Central memory CD8-positive, alpha-beta T cell (primary cell): ENCODE measurements at places on chromosomes 1 and 21.

- no peak for DNase-seq
Measured at GRCh38 chr21:45892156-45892915, 89.2 kb upstream of the COL6A1 start.

GRCh38 chr1:37656881-37657280 lies 22.2 kb upstream of the RSPO1 start:
- DNase-seq, result no peak

DNA sequence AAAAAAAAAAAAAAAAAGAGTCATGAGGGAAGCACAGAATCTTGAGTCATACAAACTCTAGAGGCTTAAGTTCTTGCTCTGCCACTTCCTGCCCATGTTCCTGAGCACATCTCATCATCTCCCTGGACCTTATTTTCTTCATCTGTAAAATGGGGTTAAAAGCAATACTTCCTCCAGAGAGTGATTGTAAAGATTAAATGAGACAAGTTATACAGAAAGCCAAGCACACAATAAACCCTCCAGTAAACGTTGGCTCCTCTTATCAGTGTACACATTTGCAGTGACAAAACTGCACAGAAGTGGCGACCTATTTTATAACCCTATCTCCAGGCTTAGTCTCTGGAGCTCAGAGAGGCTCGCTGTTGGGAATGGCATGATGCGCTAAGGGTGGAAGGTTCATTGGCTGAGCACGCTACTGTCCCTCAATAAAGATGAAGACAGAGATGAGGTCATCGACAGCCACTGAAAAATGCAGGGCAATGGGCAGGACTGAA lies 82.1 kb downstream of the RRAGC start:
- DNase-seq, result no peak

- DNase-seq, result no peak
Measured at GRCh38 chr1:6392809-6393399, 663 bp downstream of the ACOT7 start.

DNA sequence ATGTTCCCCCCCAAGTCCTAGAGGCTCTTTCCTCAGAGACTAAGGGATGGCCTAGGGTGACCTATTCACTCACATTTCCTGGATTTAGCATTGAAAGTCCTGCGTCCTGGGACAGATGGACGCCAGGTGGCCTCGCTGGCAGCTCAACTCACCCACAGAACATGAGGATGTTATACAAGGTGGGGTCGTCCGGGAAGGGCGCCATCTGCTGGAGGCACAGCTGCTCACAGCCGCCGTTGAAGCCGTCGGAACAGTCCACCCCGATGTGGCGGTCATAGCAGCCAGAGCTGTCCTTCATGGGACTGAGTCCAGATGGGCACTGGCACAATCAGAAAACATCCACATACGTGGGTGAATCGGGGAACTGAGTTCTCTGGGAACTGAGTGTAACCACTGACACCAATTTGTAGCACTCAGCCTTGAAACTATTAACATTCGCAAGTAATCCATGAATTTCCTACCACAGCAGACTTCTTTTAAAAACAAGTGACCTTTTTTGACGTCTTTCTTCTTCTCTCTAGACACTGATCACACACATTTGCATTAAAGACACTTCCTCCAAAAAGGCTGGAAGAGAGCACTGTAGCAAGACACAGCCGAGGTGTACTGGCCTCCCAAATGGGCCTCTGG lies 215.4 kb downstream of the ASTN1 start:
- DNase-seq, result no peak

DNA sequence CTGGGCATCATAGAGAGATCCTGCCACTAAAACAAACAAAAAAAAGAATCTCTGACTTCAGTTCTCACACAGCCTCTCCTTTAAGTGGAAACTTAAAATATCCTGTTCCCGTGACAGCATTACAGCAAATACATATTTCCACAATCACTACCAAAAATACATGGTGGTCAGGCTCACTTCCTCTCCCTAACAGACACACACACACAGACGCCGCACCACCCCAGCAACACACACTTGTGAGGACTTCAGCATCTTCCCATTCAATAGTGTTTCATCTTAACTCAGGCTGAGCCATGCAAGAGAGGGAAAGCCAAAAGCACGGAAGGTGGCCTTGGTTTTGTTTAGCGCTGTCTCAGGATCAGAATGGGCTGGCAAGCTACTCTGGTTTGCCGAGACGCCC lies 21.9 kb downstream of the KIAA1614 start:
- DNase-seq, result no peak

GRCh38 chr21:42699196-42699595 lies 45.8 kb downstream of the PDE9A start:
- no peak for DNase-seq

- DNase-seq, result no peak
Measured at GRCh38 chr1:241836941-241837340, 11.1 kb upstream of the EXO1 start.

- no peak for DNase-seq
Measured at GRCh38 chr1:184020855-184021254, 16.7 kb downstream of the COLGALT2 start.

DNA sequence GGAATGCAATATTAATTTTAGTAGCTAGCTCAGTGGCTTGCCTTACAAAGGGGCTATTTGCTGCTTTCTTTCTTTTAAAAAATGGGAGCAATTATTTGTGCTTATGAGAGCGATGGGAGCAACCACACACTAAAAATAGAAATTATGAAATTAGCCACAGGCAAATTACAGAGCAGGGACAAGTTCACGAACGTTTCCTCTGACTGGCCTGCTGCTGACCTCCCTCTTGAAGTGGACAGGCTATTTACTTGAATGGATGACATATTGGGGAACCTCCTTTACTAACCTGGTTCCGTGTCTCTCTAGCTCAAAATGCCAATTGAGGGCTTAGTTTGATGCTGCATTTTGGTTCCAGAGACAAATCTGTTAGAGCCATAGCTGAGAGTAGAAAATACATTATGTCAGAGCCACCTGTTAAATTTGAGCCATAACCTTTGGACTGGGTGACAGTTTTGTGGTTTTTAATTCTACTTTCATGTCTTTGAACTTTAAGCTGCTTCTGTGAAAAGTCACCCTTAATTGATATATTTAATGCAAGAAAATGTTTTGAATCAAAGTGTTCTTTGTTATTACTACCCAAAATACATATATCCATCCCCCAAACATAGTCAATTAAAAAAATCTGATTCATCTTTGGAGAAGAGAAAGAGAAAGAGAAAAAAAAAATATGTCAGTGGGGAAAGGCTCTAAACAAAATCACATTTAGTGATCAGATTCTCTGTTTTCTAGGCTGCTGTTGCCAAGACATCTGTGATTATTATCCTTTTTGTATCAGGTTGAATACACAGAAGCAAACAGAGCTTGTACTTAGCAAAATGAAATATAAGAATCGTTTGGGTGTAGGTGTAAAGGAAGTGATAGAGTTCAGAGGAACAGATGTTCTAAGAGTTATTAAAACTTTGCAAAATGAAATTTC lies 351.9 kb downstream of the ADGRL2 start:
- no peak for DNase-seq

- DNase-seq, result no peak
Measured at GRCh38 chr1:3978990-3979325, 78.9 kb upstream of the C1orf174 start.

- DNase-seq, result no peak
Measured at GRCh38 chr1:81412954-81413353, 387.8 kb upstream of the ADGRL2 start.

- DNase-seq, result no peak
Measured at GRCh38 chr1:154657556-154657955, 49.6 kb upstream of the ADAR start.

DNA sequence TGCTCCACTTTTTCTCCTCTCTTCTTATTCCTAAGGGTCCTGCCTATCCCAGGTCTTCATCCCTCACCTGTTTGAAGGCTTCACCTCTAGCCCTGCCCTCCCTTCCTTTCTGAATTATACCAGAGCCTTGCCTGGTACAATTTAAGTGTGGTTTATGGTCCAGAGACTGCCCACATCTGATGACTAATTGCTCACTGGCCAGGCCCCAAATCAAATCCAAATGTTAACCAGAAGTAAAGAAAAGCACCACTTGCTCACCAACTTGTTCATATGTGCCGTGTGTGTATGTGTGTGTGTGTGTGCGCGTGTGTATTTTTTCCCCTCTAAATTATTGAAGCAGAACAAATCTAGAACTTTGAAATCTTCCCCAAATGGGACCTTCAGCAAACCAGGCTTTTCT lies 26.4 kb downstream of the MYOM3 start:
- no peak for DNase-seq

DNA sequence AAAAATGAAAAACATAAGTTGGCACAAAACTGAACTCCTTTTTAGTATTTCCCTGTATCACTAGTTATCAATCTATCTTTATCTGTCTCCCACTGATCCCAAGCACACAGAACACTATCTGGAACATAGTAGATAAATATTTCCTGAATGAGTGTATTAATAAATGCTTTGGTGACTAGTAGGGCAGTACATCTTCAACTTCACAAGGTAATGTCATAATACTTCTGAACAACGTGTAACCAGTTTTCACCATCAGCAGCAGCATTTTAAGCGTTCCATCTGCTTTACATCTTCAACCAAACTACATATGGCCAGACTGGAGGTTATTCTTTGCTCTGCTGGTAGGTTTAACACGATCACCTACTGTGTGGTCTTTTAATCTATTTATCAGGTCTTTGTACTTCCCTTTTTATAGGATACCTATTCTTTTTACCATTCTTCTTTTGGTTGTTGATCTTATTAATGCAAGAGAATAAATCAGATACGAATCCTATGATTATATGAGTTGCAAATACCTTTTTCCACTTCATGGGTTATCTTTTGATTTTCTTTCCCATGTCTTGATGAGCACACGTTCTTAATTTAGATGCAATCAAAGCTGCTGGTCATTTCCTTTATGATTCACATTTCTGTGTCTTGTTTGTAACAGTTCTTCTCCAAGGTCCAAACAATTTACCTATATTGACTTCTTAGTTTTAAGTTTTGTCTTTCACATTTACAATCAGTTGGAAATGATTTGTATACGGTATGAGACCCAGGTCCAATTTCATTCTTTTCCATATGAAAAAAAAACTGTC lies 16.3 kb downstream of the GPBP1L1 start:
- DNase-seq, result no peak

DNA sequence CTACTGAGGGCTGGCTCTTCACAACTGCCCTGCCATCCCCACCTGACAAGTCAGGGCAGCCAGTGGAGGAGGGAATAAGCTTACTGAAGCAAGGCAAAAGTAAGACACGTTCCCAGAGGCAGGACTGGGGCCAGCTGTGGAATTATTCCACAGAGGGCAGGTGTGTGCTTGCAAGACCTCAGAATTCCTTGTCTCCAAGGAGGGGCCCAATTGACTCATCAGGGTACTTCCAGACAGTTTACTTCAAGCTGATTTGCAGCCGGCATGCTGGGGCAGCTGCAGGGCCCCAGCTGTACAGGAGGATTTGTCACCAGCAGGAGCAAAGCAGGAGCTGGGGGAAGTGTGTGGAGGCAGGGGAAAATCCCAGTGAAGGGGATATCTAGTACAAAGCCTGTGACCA lies 167.5 kb upstream of the CAMK1G start:
- DNase-seq, result no peak

- no peak for DNase-seq
Measured at GRCh38 chr1:171909711-171910110, 68.4 kb downstream of the DNM3 start.

- DNase-seq, result no peak
Measured at GRCh38 chr1:3053366-3053980, 15.5 kb upstream of the PRDM16 start.

DNA sequence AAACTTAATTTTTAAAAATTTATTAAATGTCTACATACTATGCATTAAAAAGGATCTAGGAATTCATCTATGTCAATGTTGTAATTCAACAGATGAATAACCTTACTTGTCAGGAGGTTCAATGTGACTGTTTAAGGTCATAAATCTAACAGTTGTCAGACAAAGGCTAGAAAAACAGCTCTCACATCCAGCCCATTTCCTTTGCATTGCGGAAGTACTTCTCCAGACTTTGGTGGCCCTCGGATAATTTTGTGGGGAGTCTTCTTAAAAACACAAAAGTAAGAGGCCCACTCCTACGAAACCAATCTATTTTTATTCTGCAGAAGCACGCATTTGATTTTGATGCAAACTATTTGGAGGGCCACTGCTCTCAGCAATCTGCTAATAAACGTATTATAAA lies 122.6 kb upstream of the CHRM3 start:
- no peak for DNase-seq

DNA sequence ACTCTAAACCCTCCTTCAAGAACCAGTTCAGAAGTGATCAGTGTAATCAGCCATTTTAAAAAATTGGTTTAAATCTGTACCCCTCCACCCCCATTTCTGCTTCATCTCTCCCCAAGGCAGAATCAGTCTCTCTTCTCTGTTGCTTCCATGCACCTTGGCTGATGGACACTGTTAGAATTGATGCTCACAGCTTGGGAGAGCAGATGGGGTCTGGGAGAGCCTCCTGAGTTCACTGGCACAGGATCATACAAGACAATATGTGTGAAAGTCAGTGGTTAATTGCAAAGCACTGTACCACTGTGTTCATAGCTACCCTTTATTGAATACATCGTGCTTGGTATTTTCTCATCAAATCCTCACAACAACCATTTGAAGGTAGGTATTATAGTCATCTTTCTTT lies 140.9 kb downstream of the ROR1 start:
- no peak for DNase-seq

DNA sequence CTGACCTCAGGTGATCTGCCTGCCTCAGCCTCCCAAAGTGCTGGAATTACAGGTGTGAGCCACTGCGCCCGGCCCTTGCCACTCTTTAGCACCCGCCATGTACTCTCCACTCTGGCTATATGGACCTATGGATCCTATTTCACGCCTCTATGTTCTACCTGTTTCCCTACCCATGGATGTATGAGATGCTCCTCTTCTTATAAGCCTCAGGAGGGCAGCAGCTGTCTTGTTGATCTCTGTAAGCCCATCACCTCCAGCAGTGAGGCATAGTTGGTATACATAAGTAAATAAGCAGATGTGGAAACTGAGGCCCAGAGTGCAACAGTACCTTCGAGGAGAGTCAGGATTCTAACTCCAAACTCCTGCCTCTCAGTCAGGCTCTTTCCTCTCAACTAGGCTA lies 24.7 kb upstream of the ARTN start:
- DNase-seq, result no peak

DNA sequence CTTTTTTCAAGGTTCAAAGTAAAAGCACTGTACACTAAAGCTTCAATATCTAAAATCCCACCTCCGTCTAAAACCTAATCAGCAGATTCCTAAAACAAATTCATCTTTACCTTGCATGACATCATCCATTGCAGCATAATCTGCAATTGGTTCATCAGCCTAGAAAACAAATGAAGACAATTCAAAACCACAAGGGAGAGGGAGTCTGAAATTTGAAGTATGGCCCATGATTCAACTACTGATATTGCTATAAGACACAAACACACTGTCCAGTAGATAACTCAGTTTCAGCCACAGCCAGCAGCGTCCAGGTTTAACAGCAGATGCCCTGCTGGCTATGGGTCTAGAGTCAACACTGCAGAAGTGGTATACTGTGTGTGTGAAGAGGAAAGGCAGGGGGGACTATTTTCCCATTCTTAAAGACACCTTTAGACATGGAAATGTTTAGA lies 17.9 kb upstream of the RAP1GAP start:
- no peak for DNase-seq

- no peak for DNase-seq
Measured at GRCh38 chr1:159141584-159142390, 29.6 kb upstream of the CADM3 start.

- DNase-seq, result no peak
Measured at GRCh38 chr1:5992814-5993555, 760 bp upstream of the NPHP4 start.

- DNase-seq, result no peak
Measured at GRCh38 chr1:48292706-48293105, 70.2 kb downstream of the SLC5A9 start.
